Uterus (tissue), 4 donors: ENCODE measurements at places on chromosomes 7 and 10. TPM values are rescaled to one million over a fixed set of nuclear protein-coding genes. Genes with fewer than 3 reads are reported as not detected.

Gene GTPBP10
- total RNA-seq, result 35.2 TPM

Gene MICALL2
- total RNA-seq, result 6.8 TPM

GRCh38 chr10:111706331-111706730 is 477.2 kb downstream of the GPAM start:
- no peak for DNase-seq

- no peak for DNase-seq
Observed at GRCh38 chr7:50092579-50093491, at the start of gene ZPBP. Gene ZPBP, minus strand, starts transcription at chr7:50093246. Its CDS starts 52 bp downstream, at chr7:50093194.

DNA sequence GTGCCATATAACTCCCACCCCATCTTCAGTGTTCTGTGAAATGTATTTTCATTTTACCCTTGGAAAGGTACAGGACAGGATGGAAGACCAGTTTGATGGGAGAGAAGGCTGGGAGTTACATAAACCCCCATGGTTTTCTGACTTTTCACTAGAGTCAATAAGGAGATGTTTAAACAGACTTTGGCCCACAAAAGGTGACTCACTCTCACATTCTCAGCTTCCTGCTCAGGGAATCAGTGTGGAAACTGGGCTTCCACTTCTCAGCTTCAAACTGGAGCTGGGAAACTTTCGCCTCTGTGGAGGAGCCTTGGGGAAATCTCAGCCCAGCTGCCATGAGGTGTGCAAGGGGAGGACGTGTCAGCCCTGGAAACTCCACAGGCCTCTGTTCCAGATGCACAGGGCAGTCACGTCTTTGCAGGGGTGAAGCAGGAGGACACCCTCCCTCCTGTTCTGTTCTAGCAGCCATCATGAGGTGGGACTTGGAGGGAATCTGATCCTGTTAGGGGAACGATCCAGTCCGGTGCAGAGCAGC is 560.5 kb upstream of the GALNT17 start:
- no peak for DNase-seq

- no peak for DNase-seq
Observed at GRCh38 chr7:11910253-11910652, 78.3 kb upstream of the THSD7A start.

DNA sequence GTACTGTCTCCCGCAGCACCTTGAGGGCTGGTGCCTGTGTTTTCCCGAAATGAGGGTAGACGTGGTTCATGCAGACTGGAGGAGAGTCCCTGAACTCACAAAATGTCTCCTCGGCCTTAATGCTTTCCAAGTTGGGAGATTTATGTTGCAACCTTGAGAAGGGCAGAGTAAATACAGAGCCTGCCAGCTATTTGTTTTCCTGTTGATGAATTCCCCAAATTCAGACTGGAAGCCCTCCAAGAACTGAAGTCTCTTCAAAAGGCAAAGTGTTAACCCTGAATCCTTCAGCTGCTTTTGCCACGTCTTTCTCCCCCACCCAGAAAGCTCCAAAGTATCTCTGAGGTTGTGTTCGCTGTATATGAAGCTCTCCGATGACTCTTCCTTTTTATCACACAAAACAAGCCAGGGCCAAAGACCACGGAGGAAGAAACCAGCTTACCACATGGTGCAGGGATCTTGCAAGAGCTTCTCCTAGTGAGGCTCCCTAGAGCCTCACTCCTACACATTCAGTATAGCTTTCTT is 254.7 kb upstream of the NFE2L3 start:
- DNase-seq, result no peak

Gene GPR85
- total RNA-seq, result not detected

DNA sequence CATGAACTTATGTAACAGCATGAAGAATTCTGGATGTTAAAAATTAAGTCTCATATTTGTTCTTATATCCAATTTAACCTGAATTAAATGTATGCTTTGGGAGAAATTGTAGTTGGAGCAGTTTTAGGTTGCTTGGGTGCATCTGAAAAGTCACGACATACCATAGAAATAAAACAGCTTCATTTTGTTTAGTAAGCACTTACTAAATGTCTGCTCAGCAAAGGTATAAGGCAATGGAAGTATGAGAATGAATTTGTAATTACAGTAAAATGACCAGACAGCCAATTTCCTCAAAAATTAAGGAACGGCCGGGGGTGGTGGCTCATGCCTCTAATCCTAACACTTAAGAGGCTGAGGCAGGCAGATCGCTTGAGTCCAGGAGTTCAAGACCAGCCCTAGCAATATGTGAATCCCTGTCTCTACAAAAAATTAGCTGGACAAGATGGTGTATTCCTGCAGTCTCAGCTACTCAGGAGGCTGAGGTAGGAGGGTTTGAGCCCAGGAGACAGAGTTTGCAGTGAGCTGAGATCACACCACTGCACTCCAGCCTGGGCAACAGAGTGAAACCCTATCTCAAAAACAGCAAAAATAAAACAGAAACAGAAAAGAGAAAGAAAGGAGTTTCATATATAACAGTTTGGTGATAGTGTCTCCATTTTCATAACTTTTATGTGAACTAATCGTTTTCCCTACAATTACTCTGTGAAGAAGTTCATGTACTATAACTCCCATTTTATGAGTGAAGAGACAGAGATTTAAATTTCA is 47.2 kb upstream of the KLF6 start:
- DNase-seq, result no peak

DNA sequence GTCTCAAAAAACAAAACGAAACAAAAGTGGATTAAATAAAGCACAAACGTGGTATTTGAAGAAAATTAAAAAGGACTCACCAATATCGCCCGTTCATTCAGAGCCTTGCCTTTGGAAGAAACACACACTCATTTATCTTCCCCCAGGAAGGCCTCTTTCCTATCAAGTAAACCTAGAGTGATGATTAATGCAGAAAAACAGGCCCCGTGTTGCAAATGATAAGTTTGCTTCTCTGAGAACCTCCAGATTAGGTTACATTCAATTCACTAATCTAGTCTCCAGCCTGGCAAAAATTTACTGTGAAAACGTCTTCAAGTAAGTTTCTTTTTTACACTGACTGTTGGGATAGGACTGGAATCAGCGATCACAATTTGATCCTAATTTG is 78.0 kb upstream of the C1GALT1 start:
- DNase-seq, result no peak

DNA sequence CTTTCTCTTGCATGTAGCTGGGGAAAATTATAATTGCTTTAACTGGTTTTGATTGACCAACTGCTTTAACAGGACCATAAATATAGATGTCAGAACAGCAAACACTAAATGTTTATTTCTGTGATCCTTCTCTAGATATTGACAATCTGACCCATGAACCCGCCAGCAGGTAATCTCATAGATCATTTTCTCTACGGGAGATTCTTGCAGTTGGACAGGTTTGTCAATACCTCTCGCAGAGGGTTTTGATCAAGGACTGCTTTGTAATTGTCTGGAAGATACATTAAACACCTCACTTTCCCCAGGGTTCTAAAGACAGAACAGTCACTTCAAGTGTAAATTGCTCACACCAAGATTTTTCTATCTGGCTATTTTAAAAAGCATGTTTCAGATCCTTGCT is 235.8 kb upstream of the RHOBTB1 start:
- DNase-seq, result no peak

DNA sequence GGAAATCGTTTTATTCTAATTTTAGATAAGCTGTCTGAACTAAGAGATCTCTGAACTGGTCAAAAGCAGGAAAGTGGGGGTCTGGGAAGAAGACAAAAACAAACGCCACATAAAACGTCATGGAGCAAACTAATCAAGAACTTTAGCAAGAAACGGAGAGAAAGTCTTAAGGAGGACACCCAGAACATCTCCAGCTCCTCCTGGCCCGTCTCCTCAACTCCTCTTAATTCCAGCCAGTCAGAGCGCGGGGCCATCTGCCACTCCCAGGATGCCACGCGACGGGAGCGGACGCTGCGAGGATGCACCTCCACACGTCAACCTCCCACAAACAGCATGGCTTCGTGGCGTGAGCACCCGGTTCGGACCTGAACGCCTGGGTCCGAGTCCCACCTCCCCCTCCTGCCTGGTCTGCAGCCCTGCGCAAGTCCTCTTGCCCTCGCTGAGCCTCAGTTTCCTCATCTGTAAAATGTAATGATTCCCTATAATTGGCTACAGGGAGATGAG is 598 bp downstream of the MMS19 start:
- peak; percentile 78 for DNase-seq
